ENCODE measurements at places on chromosomes 3 and 15.

GRCh38 chr3:187150599-187150998 is 11.3 kb upstream of the RPL39L start:
- peak; percentile 57 for DNase-seq

DNA sequence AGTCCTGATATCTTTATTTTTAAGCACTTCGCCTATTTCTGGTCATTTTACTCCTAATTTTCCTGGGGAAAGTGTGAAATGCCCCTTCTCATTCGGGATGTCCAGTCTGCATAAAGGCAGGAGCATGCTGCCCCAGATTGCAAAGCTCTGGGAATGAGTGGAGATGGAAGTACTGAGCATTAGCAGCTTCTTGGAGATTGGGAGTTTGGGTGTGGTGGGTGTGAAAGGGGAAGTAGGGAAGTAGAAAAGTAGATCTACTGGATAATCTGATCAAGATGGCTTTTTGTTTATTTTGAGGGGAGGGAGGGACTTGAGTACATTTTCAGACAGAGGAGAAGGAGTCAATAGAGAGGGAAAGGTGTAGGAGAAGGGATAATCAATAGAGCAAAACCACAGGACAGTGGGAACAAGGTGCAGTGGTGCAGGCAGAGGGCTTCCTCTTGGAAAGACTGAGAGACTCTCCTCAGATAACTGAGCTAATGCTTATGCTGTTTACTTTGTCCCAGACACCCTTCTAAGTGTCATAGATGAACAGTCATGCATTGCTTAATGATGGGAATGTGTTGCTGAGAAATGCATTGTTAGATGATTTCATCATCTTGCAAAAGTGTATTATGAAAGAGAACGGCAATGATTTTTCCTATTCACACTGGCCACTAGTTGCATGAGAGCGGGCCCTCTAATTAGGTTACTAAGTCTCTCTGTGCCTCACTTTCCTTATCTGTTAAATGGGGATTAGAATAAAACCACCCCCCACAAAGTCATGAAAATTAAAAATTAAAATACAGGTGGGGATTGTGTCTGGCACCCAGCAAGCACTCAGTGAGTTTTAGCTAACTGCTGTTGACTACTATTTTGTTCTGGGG is 45.5 kb downstream of the PHLDB2 start:
- no peak for DNase-seq

GRCh38 chr15:92326236-92326635 is 67.4 kb upstream of the ST8SIA2 start:
- DNase-seq, result no peak

- no peak for DNase-seq
These were observed 33.3 kb upstream of the MEIS2 start for GRCh38 chr15:37133602-37134001.

DNA sequence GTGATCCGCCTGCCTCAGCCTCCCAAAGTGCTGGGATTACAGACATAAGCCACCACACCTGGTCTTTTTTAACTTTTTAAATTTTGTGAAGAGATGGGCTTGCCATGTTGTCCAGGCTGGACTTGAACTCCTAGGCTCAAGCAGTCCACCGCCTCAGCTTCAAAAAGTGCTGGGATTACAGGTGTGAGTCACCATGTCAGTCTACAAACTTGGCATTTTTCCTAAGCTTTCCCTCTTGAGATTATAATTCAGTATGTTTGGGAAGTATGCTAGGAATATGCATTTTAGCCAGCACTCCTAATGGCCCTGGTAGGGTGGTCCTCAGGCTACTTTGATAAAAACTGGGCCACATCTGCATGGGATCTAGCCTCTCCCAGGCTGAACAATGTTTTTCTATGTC is 4.4 kb downstream of the WDR73 start:
- no peak for DNase-seq

- no peak for DNase-seq
These were observed 64.7 kb upstream of the NTRK3 start for GRCh38 chr15:88321271-88321670.

DNA sequence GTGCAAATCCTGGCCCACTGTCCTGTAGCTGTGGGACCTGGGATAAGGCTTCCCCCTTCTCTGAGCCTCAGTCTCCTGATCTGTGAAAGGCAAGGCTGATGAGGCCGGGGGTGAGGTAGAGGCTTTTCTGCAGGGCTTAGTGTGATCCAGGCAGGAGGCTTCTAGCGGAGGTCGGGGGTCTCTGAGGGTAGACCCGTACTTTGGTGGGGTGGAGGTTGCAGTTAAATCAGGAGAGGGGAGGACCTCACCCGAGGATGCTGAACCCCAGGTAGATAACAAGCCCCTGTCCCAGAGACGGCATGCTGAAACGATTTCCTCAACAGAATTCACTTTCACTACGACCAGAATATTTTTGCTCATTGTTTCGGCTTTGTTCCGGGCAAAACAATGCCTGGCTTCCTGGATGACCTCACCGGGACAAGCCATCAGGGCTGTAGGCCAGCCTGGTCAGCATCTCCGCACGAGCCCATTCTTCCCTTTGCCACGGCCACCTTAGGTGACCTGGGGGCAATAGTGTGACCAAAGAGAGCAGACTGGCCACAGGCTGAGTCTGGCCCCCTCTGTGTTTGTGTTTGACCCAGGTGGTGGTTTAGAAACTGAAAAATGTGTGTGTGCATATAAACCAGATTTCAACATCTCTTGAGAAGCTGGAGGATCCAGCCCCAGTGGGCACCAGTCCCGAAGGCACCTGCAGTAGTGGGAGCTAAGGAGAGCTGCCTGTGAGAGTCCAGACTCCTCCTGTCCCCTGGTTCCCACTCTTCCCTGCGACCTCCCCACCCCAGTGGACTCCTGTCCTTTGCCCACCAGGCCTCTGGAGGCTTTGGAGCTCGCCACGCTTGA is 33.0 kb downstream of the SLC6A6 start:
- DNase-seq, result no peak

DNA sequence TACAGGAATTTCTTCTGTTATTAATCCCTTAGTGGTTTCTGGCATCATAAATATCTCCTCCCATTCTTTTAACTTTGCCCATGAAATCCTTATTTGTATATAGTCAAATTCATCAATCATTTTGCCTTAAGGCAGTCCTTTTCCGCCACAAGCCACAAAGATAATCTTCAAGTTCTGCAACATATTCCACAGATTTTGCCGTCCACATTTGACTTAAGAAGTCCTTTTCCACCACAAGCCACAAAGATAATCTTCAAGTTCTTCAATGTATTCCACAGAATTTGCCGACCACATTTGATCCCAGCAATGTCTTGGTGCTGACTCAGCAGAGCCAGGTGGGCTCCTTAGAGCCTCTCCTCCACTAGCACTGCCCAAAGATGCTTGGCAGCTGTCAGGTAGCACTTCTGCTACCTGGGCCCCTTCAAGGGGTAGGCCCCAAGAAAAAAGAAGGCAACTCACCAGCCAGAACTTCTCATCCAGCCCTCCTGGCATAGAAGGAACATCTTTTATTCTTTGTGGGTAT is 35.0 kb downstream of the SEC22C start:
- no peak for DNase-seq

GRCh38 chr3:67011414-67012131 is 13.5 kb downstream of the KBTBD8 start:
- no peak for DNase-seq

DNA sequence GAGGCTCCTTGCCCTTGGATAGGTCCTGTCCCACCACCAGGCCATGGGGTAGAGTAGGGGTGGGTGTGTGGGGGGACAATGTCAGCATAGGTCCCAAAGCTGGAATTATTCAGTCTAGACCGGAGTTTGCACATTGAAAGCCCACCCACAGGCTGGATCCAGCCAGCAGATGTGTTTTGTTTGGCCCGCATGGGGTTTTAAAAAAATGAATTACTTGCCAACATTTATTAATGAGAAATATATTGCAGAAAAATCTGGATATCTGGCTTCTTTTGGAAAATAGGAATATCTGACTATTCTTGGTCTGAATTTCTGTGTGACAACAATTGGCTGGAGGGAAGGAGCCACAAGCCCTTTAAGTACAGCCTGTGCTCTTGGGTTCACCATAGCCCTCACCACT is 17.3 kb upstream of the LRIG1 start:
- no peak for DNase-seq

GRCh38 chr3:43736558-43737440 is 46.1 kb downstream of the ABHD5 start:
- no peak for DNase-seq

DNA sequence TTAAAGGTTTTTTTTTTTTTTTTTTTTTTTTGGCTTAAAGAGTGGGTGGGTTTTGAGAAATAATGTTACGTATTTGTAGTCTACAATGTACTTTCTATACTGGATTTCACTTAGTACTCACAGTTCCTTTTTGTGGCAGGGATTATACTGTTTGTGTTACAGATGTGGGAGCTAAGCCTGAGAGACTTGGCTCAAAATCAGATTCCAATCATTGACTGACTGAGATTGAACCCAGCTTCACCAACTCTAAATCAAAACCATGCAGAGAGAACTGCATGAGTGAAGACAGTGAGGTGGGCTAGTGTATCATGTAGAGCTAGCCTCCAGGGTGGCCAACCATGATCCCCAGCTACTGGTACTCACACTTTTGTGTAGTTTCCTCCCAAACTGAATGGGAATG is 68.0 kb downstream of the TMEM108 start:
- no peak for DNase-seq

GRCh38 chr3:71537211-71537611 is 46.3 kb downstream of the FOXP1 start:
- no peak for DNase-seq

- DNase-seq, result no peak
These were observed 285.1 kb downstream of the CHL1 start for GRCh38 chr3:481680-482079.

GRCh38 chr15:84832448-84833040 is 15.4 kb downstream of the ALPK3 start:
- no peak for DNase-seq

DNA sequence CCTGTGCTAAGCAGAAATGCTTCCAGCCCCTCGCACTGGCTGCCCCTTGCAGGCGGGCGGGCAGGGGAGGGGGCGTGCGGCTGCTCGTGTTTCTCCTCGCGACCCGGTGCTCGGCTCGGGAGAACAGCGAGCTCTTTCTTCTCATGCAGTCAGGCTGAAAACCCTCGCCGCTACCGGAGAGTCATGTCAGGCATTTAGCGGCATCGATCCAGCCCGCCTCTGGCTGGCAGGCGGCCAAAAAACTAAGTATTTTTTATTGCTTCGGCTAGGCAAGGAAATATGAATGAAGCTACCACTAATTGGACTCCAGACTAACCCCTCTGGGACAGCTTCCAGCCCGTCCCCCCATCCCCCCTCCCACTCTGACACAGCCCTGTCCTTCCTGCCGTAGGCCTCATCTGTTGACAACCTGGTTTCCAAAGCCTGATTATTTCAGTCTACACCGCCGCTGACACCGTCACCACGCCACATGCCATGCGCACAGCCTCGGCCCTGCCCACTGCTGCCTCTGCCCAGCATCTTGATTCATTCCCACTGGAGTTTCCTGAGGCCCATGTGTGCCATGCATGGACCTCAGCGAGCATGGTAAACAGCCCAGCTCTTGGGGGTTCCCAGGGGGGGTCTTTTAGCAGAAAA is 35.3 kb downstream of the TLE3 start:
- no peak for DNase-seq

- DNase-seq, result no peak
These were observed 39.0 kb downstream of the CMSS1 start for GRCh38 chr3:99856437-99857220.

- no peak for DNase-seq
These were observed 12.4 kb downstream of the ACTC1 start for GRCh38 chr15:34782901-34783300.

DNA sequence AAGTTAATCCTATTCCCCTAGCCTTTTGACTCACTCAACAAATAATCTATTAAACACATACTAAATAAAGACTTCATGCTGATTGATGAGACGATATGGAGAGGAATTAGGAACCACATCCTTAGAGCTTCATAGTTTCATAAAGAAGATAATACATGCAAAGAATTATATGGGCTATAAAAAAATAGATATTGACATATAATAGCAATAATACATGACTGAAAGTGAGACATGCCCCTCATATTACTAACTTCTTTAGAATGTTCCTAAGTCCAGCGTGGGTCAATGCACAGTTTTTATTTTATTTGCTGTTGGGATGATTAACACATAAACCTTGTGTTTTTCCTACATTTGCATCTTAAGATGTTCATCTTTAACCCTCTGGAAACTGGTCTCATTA is 32.2 kb downstream of the SUCNR1 start:
- DNase-seq, result no peak

DNA sequence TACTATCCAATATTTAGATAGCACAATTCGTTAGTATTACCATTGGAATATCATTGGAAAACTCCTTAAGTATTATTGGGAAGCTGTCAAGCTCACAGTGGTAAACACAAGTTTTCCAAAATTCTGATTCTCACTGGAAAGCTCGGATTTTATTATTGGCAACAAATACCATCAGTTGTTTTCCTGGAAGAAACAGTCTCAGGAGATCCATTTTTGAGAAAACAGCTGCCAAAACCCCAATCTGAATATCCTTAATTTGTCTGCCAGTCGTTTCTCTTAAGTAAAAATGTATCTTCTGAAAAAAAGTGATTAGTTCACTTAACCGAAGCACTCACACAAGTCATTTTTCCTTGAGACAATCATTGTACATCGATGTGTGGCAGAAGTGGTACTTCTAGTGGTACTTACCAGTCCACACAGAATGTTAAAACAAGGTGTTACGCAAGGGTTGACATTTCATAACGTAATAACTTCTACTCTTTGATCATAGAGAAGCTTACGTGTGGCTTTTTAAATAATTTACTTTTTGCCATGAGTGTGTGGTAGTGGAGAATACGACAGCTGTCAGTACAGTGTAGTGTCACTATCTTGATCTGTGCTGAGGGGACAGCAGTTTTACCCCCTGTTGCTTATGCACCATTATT is 74.9 kb downstream of the FAM43A start:
- DNase-seq, result no peak
